ENCODE measurements at places on chromosomes 5 and 9.

- no peak for DNase-seq
Observed at GRCh38 chr5:14745753-14746152, 81.2 kb downstream of the OTULIN start.

- no peak for DNase-seq
Observed at GRCh38 chr5:143561219-143561618, 157.7 kb upstream of the NR3C1 start.

GRCh38 chr9:75148561-75148960 lies 60.2 kb downstream of the OSTF1 start:
- DNase-seq = no peak

DNA sequence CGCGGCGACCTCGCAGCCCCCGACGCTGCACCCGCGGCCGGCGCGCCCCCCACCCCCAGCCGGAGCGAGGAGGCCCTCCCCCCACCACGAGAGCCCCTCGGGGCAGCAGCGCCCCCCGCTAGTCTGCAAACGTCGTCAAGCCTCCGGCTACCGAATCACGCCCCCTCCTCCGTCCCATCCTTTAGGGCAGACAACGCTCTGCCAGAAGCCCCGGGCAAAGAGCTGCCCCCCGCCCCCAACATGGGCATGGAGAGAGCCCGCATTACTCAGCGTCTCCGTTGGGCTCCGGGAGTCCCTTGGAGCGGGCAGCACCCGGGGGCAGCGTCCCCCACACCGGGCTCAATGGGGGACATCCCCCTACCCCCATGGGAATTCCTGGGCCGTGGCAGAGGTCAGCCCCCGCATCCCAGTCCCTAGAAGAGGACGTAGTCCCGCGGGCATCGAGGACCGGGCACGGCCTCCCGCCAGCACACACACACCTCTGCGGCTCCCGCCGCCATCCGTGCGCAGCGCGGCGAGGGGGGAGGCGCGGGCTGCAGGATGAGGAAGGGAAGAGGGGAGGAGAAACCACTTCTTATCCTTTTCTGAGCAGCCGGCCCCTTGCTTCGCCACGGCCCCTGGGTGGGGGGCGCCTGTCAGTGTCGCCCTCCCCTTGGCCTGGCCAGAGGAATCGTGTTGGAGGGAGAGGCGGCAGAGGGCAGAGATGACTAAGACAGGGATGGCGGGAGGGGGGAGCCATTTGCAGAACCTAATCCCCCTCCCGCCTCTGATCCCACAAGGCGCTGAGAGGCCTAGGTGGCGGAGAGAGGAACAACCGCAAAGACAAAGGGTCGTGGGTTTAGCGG lies 750 bp downstream of the DNM1 start:
- peak; percentile 32 for DNase-seq

DNA sequence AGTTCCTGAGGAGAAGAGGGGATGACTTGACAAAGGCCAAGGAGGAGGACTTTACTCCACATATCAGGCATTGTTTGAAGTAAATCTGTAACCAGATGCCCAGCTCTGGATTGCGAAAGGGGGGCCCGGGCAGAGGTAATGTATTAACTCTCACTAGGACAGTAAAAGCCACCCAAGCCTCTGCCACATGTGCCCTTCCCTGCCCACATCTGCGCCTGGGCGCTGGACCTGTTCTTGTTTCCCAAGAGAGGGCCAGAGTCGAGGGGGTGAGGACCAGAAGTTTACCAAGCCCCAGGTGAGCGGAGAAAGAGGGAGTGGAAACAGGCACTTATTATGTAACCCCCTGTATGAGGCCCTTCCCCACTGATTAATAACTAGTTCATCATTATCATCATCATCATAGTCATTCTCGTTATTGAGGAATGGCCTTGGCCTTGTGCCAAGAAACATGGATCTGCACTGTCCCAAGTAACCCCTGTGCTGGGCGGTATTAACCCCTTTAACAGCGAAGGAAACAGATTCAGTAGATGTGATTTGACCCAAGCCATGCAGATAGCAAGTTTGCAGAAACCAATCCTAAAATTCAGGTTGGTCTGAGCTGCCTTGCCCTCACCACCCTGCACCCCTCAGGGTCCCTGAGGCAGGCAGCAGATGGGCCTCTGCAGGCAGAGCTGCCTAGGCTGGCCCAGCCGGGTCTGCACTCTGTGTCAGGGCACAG lies at the start of gene SLC23A1:
Gene SLC23A1, minus strand, starts transcription at position 23 of the 718 bp plus-strand sequence. CDS start 44 bp downstream, outside the sequence.
- peak; percentile 33 for DNase-seq

DNA sequence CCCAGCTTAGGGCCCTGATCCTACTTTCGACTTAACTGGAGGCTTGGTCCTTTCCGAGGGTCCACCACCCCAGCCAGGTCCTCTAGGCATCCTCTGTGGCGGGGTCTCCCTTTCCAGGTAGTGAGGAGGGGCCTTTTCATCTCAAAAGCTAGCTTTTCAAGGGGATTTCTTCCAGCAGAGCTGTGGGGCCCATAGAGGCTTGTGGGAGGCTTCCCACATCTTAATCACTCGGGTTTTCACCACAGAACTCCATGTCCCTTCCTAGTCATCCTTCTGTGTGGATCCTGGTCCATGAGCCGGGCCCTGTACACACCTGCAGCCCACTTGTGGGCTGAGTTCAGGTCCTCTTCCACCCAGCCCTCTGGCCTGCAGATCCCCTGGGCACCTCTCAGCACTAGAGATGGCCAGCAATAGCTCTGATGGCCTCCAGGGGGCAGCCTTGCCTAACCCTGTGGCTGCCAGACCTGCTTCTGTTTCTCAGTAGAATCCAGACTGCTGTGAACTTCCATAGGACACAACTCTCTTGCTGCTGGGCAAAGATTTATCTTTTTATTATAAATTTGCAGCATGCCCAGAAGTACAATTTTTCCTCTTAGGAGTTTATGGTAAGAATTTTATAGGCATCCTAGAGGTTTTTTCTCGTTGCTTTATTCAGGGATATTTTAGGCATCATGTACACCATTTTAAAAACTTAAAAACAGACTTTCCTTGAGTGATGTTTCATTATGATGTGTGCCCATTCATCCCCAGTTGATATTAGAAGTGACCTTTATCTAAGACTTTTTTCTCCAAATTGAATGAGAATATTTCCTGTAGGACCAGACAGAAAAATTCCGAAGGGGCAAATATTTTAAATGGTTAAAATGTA lies 208.9 kb downstream of the TRIO start:
- DNase-seq = peak; percentile 85

DNA sequence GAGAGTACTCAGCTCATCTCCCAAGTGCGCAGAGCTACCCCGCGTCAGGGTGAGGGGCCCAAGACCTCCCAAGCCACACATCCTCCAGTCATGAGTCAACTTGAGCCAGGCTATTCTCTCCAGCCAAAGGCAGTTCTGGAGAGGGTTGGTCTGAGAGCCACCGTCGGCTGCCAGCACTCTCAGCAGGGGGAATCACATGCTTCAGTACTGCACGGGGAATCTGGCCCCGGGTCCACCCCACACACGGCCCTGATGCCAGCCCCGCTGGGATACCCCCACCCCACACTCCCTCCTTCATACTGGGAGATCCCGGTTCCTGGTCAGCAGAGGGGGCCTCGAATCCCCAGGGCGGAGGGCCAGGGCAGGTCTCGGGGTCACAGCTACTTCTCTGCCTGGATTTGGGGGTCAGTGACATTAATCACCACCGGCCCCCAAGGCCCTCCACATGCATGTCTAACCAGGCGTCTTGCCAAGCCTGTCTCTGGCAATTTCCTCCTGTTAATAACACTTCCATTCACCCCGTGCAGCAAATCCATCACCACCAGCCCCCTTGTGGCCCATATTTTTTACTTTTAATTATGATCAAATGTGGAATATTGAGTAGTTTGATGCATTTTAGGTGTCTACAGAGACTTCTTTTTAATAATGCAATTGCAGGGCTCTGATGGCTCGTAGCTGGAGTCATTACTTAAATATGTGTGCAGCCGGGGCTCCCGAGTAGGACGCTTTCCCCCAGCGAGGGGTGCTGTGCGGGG lies 102.9 kb upstream of the PPP1R26 start:
- no peak for DNase-seq

DNA sequence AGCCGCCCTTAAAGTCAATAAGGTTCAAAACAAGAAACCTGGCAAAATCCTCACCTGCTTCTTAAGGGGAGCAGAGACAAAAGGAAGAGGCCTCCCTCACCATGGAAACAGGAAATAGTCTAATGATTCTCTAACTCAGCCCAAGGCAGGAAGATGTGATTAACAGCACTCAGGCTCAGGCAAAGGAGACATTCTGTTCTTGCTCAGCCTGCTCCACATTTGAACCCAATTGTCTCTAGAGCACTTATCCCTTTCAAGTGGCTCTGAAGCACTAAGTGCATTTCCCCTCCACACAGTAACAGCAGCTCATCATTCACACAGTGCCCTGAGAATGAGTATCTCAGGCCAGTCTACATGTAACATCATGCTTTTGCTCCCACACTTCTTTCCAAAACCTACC lies 72.3 kb downstream of the NIPSNAP3B start:
- no peak for DNase-seq

DNA sequence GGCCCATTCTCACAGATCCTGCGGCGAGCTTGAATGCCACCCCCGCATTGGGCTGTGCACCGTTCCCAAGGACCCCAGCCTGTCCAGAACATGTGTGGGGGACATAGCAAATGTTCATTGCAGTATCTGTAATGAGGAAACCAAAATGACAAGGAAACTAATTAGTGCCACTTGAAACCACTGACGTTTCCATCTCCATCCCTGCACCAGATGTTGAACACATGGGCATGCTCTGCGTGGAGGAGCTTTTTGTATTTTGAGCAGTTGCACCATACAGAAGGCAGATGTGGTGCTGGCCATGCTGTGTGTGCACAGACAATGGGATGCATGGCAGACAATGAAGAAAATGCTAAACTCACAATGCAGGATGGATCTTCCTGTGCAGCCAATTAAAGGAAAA lies 437.7 kb downstream of the SEMA5A start:
- no peak for DNase-seq

GRCh38 chr9:61670616-61671015 lies 480.8 kb downstream of the SPATA31A7 start:
- DNase-seq = no peak

DNA sequence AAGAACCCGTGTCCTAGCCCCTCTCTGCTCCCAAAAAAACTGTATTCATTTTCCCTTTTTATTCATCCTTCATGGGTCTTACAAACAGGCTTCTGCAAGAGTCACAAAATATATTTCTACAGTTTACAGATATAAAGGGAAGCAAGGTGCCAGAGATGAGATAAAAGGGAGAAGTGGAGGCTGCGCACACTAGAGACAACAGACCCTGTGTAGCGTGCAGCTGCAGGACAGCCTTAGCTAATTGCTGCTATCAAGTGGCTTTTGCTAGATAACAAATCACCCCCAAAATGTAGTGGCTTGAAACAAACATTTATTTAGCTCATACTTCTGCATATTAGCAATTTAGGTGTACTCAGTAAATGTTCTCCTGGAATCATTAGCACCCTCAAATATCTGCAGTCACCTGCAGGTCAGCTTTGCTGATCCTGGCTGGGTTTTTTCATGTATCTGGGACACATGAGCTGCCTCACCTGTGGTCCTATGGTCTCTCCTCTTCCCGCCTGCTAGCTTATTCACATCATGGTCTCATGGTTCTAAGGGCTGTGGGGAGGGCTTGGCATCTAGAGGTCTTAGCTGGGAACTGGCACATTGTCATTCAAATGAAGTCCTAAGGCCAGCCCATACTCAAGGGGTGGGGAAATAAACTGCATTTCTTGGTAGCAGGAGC lies 29.4 kb downstream of the ARHGEF37 start:
- DNase-seq = peak; percentile 91

GRCh38 chr5:78482948-78483347 lies 122.5 kb downstream of the SCAMP1 start:
- no peak for DNase-seq

DNA sequence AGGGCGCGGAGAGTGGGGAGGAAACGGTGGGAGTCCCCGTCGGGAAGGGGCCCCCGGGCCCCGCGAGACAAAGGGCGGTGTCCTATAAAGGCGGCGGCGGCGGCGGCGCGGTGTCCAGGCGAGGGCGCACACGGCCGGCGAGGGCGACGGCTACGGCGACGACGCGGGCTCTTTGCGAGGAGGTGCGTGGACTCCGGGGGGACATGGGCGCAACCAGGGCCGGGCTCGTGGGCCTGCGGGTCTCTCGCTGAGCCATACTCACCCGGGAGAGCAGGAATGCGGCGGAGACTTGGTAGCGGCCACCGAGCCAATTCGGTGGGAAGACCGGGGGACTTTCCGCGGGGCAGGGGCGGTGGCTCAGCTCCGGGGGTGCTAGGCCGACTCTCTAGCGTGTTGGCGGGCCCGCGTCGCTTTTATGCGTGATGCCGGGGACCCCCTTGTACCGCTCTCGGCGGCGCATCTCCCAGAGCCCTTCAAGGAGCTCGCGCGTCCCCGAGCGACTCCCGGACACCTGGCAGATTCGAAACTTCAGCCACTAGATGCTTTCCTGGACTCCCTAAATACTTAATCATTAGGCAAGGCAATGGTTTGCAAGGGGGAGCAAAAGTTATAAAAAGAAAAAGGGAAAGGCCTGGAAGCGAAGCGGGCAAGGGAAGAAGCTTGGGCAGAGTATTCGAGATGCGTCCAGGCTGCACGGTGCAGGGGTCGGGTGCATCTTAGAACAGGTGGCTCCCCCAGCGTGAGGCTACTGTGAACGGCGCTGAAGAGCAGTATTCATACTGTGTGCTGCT lies 5.9 kb upstream of the TAL2 start:
- peak; percentile 53 for DNase-seq

- no peak for DNase-seq
Observed at GRCh38 chr9:128360826-128361225, 10.3 kb upstream of the URM1 start.

DNA sequence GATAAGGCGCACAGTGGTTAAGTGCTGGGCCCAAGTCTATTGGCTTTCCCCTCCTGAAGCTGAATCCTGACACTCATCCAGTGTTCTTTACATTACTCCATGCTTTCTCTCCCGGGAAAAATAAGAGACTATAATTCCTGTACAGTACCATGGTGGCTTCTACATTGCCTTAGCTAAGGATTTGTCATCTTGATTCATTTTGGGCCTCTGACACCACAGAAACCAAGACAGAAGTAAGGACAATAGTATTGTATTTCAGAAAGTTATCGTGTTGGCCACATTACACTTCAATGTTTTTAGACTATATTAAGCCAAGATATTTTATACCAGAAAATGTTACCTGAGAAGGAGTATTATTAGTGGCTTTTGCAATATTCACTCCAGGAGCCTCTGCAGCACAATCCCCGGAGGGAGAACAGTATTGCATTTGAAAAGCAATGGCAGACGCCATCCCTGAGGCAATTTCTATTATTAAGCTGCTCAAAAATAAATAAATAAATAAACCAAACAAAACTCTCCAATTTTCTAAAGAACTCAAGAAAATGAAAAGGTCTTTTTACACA lies 267.9 kb downstream of the ENC1 start:
- DNase-seq = no peak

DNA sequence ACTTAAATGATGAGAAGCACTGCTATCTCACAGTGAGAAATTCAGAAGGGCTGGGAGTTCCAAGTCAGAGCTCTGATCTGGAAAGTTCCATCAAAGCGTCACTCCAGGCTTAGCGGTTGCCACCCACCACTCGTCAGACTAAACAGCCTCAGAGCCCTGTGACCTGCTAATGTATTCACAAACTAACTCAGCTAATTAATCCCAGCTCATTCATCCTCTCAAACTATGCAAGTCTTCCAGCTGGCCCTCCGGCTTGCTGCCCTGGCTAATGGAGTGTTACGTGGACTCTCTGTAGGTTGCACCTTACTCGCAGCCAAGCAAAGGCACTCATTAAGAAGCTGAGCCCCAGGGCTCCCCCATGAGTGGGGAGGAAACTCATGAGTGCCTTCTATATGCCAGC lies 82.2 kb upstream of the GABRP start:
- no peak for DNase-seq
